ENCODE measurements at places on chromosomes 12 and 14.

- no peak for DNase-seq
Measured at GRCh38 chr12:62265511-62265910, 5.3 kb downstream of the USP15 start.

GRCh38 chr14:68284834-68285233, 465.3 kb downstream of the RAD51B start:
- DNase-seq = no peak

DNA sequence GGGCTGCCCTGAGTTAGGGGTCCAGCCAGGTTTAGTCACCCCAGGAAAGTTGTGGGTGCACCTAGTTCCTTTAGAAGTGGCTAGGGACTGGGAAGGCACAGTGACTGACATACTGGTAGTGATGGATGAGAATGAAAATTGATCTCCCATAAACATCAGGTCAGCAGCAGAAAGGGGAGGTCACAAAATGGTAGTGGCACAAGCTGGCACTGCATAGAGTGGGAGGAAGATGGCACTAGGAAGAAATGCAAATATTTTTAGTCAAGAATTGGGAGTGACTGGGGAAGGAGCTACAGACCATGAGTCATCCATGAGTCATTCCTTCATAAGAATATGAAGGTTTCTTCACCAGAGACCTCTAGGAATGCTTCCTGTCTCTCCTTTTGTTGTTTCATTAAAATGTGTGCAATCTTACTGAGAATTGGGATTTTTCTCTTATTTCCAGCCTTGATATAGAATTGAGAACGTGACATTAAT, 198.3 kb upstream of the AMIGO2 start:
- DNase-seq = no peak

- DNase-seq = no peak
Measured at GRCh38 chr12:105480162-105480561, 149.7 kb downstream of the C12orf75 start.

DNA sequence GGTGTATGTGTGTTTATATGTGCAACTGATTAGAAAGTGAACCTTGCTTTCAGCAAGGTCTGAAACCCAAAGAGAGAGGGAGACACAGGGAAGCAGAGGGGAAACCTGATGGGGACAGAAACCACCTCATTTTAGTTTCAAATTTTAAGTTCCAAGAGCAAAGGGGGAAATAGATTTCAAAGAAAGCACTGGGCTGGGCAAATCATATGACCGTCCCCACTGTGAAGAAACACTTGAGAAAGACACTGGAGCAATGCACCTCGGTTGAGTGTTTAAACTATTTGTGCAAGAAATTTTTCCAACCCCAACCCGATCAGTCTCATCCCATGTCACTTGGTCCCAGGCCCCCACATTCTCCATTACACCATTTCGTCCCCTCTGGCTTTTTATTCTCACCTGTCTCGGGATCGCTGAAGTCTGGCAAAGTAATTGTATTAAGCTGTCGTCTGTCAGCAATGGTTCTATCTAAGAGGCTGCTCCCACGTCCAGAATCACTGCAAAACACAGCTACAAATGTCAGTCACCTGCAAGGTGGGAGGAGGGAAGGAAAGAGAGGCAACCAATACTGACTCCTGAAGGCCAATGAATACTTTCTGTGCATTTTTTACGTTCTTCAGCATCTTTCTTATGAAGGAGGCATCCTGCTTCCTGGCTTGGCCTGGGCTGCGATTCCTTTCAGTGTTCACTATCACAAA, 205.7 kb downstream of the TTC7B start:
- no peak for DNase-seq

GRCh38 chr12:11758087-11758486, 108.6 kb downstream of the ETV6 start:
- no peak for DNase-seq

DNA sequence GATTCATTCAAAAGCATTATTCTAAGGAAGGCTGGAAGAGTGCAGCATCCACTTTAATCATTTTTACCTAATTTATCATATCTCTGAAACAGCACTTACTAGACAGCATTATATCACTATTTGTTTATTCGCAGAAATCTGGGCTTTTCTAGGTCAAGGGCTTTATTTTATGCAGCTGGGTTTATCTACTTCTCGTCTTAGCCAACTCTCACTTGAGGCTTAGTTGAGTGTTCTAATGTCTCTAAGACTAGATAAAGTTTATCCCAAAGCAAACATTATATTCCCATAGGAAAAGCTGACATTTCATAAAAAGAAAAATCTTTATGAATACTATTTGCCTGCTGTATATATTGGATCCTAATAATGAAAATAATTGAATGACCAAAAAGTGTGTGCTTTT, 720.8 kb upstream of the FLRT2 start:
- no peak for DNase-seq

GRCh38 chr12:14885718-14886221, at the start of gene MGP:
Gene MGP (minus strand): TSS chr12:14885854. CDS start chr12:14885791, 63 bp downstream.
- no peak for DNase-seq

- no peak for DNase-seq
Measured at GRCh38 chr12:127038761-127039160, 1228.2 kb upstream of the TMEM132C start.

DNA sequence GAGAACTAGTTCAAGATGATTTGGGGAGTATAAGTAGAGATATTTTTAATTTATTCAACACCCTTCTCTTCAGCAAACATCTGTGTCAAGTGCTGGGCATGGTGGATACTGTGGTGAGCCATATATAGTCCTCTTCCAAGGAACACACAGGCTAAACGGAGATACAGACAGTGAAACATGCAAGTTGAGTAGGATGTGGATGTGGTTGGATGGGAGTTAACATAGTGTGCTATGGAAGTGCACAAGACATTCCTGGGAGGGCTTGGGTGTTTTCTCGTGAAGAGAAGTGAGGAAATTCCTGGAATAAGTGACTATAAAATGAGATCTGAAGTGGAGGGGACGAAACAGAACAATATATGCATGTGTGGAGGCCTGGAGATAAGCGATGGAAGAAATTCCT, 181.1 kb upstream of the NPAS3 start:
- DNase-seq = no peak

GRCh38 chr14:39841088-39841487, 408.9 kb upstream of the FBXO33 start:
- DNase-seq = no peak

- DNase-seq = no peak
Measured at GRCh38 chr12:120091371-120092090, 25.0 kb downstream of the RAB35 start.

- DNase-seq = no peak
Measured at GRCh38 chr12:132407451-132407961, 78.1 kb upstream of the GALNT9 start.

DNA sequence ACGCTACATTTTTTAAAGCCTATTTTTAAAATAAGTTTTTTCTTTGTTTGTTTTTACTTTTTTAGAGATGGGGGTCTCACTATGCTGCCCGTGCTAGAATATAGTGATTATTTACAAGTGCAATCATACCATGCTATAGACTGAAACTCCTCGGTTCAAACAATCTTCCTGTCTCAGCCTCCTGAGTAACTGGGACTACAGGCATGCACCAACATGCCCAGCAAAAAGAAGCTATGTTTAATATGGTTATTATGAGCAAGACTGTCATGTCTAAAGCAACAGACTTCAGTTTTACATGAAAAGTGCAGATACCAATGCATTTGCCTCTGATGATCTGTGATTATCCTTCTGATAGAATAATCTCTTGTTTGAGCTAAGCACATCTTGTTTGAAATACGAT, 45.6 kb upstream of the SGPP1 start:
- no peak for DNase-seq

DNA sequence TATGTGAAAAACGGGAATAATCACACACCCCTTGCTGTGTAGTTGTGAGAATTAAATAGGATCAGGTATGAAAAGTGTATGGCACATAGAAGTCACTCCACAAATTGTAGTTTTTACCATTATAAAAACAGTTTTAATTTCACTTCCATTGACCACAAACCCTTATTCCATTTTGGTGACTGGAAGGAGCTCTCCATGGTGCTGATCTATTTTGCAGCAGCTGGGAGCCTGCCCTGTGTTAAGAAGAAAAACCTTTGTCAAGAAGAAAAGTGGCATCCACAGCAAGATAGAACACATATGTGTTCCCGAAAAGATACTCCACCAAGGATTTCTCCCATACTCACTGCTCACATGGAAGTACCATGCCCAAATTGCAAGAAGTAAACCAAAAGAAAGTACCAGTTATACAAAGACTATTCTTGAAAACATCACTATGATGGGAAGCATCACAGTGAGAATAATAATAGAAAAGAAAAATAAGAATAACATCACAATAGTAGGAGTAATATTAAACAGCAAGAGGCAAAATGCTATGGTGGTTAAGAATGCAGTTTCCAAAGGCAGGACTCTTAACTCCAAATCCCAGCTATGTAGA, 58.7 kb downstream of the TUNAR start:
- no peak for DNase-seq

- no peak for DNase-seq
Measured at GRCh38 chr12:55996201-55996714, 818 bp upstream of the SUOX start.

DNA sequence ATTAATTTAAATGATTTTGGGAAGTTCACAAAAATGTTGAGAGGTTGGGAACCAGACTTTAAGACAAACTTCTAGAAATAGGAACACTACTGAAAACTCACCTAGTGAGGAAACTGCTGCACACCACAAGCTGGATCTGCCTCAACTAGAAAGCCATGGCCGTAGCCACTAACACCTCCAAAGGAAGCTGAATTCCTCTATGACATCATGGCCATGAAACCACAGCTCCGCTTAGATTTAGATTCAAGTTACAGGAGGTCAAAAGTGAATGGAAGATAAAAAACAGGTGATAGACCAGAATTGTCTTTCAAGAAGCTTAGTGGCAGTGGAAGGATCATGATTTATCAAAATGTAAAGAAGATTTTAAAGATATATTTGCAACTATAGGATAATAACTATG, 208.8 kb upstream of the ALG10 start:
- no peak for DNase-seq

DNA sequence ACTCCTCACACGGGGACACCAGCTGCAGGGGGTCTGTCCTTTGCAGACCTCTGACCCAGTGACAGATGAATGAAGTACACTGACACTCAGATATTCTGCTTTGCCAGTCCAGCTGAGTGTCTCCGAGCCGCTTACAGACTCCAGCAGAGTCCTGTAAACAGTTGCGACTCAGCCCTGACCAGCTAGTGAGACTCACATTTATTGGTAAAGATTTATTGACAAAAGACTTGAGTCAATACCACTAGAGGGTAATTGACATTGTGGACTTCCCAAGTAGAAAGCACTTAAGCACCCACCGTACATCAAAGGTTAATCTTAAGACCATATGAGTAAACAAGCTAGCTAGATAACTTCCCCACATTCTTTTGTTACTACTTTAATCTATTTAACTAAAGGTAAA, 9.8 kb upstream of the FKBP4 start:
- DNase-seq = no peak

- DNase-seq = no peak
Measured at GRCh38 chr14:24605435-24606190, 3.9 kb downstream of the GZMH start.

DNA sequence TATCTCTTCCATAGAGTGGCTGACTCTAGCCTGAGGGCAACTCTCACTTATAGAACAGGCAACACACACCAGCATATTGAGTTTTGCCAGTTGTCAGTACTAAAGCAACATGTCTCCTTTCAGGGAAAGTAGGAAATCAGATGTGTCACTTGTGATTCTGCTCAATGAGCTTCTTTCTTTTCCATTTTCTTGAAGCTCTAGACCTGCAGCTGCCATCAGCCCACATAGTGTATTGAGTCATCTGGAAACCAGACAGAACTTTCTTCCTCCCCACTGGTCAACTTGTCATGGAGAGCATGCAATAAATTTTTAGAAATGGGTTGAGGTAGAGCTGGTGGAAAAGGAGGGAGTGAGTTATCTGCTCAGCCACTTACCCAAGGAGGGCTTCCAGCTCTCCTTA, 209.0 kb upstream of the PLEKHG7 start:
- peak; percentile 72 for DNase-seq

DNA sequence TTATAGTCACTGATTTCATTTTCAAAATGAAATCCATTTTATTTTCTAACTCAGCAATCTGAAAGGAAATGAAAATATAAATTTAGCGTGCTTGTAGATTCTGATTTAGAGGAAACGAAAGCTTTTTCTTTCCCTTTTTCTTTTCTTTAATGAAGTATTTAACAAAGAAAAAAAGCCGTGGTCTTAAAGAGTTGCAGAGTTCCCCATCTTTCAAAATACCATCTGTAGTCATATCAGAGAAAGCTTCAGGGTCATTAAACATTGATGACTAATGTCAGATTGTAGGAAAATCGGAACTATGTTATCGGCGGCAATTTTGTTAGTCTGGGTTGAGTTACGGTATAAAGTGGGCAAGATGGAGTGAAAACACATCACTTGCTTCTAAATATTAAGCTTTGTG, 32.3 kb downstream of the DRAM1 start:
- DNase-seq = no peak

GRCh38 chr14:65168840-65169239, 66.5 kb upstream of the MAX start:
- no peak for DNase-seq

DNA sequence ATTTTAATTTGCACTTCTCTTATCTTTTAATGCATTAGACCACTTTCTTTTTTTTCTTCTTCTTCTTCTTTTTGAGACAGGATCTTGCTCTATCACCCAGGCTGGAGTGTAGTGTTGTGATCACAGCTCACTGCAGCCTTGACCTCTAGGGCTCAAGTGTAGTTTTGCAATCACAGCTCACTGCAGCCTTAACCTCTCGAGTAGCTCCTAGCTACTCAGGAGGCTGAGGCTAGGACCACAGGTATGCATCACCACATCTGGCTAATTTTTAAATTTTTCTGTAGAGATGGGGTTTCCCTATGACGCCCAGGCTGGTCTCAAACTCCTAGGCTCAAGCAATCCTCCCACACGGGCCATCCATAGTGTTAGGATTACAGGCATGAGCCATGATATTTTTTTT, 12.7 kb downstream of the TMED8 start:
- no peak for DNase-seq

GRCh38 chr12:57218030-57218853, 1.6 kb downstream of the NXPH4 start:
- DNase-seq = no peak

DNA sequence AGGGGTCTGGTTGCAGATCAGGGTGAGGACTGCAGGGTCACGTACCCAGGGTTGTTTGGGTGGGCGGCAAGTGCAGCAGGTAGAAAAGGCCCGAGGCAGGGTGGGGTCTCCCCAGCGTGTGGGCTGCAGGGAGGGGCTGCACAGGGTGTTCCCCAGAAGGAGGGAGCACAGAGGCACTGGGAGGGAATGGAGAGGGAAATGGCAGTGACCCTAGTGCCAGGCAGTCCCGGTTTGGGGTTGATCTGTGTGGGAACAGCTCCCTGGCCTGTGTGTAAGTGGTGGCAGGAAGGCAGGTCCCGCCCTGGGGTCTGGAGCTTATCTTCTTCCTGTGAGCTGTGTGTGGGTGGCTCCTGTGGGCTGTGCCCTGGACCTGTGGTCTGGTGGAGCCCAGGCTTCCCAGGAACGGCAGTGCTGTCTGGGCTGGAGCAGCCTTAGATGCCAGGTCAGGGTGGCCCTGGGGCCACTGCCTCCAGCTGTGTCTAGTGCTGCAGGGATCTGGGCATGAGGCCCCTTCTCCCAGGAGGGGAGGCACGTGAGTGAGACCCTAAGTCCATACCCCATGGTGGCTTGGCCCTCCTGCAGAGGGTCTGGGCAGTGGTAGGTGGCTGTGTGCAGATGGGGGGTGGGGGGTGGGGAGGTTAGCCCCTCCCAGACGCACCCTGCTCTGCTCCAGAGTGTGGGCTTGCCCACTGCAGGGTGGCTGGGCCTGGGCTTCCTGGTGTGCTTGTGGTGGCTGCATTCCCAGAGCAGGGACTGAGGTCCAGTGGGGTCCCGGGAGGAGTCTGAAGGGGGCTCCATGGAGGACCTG, 363.5 kb downstream of the TMEM121 start:
- DNase-seq = no peak

- no peak for DNase-seq
Measured at GRCh38 chr14:20789230-20789813, 8.3 kb downstream of the RNASE6 start.
